ENCODE measurements at places on chromosomes 12 and 14.

DNA sequence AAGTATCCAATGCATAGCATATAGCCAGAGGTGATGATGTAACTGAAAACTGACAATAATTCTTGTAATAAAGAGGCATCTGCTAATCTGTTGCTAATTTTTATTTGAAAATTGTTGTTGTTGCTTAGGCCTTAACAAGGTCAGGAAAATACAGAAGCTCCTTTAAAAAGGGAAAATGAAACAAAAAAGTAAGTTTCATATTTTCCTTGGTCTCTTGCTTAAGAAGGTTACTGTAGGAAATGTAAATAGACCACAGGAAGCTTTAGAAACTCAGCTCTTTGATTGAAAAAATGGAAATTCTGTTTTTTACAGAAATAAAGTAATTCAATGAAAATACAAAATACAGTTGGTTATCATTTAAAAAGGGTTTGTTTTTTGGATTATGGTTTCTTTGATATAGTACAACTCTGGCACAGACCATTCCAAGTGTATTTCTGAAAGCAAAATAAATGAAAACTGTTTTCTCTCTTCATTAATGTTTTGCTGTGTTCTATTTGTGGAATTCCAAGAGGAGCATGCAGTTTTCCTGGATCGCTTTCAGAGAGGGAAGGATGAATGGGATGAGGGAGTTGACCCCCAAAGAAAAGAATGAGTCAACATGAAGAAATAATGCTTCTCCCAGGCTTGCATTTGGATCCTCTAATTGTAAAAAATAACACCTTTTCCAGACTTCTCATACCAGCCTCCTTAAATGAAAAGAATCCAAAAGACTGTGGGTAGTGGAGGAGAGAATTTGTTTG lies 398.0 kb upstream of the FAR2 start:
- DNase-seq = no peak

DNA sequence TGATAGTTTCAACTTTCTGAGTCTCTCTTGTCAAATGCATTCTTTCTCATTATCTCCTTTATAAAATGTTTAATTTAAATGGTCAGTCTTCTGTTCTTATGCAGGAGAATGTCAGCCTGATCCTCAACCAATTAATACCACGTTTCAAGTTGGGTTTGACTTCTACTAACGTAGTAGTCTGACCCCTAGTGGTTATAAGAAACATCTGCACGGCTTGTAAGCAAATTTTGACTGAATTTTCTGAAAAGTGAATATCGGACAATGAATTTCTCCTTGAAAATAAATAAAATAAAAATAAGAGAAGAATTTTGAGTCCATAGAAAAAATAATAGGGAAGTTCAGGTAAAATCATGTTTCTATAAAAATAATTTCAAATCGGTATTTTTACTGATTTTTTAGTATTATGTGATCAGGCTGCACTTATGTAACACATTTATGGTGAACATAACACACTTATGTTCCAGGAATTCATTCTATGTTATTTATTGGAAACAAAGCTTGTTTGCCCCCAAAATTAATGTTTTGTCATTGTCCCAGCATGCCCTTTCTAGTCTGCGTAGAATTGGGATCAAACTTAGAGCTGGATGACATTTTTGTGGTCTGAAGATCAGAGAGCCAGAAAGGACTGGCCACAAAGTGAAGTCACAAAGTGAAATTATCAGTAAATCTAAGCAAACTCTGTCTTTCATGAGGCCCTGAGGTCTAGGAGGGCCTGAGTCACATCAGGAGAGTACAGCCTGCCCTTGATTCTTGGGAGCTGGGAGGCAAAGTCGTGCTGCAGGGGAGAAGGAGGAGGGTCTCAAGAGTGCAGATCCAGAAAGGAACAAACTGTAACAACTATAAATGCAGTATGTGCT lies 101.2 kb upstream of the STXBP6 start:
- peak; percentile 76 for DNase-seq

- no peak for DNase-seq
Measured at GRCh38 chr12:80924437-80924836, 13.3 kb downstream of the LIN7A start.

DNA sequence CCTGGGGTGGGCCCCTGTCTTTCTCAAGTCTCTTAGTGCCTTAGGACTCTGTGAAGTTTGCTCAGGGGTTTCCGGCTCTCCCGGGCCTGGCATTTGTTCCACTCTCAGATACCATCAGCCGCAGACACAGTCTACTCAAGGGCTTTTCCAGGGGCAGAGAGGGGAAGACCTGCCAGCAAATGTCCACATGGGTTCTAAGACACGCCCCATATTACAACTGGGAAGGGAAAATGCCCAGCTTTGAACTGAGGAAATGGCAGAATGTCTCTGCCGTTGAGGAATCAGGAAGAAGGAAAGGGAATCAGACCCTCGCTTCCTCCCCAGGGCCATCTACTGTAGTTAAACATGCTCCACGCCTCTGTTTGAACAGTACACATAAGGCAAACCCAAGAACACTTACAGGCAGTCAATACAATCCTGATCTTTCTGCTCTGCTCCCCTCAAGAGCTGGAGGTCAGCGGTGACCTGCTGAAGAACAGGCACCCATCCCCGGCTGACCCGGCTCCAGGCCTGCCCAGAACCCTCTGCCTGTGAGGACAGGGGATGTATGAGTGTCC lies 7.9 kb downstream of the CCDC85C start:
- DNase-seq = no peak

DNA sequence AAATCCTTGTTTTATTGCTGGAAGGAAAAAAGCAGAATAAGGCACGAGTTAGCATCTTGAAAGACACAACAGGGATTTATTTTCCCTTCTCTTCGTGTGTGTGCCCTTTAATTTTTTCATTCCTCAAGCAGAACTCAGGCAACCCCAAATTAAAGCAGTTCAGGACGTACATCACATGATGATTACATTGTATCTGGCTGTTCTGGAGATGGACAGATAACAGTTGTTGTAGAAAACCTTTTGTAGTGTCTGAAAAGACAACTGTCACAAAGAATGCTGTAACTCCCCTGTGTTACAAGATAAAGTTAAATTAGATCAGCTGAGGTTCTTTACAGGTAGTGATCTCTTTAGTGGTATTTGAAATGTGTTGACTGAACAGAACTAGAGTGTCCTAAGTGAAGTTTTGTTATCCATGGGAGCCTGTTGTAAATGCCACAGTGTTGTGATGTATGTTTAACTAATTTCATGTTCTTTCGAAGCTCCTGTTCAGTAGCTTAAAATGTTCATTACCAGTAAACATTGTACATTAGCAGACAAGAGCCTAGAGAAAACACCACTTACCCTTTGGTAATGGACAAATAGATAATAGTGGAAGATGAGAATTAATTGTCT lies 58.5 kb downstream of the TMTC2 start:
- peak; percentile 71 for DNase-seq

DNA sequence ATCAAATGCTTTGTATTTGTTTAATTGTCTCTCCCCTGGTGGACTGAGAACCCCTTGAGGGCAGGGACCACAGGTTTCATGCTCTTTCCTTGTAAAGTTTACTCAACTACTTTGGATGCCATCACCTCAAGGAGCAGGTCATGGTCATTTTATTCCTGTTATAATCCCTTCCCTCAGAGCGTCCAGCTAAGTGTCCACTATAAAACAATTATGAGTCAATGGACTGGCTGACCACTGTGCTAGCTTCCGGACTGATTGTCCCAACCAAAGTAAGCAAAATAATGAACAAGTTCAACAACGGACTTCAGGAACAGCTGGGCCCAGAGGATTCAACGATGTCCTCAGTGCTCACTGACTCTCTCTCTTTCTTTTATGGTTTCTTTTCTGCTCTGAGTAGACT lies 18.2 kb downstream of the AK7 start:
- DNase-seq = no peak

DNA sequence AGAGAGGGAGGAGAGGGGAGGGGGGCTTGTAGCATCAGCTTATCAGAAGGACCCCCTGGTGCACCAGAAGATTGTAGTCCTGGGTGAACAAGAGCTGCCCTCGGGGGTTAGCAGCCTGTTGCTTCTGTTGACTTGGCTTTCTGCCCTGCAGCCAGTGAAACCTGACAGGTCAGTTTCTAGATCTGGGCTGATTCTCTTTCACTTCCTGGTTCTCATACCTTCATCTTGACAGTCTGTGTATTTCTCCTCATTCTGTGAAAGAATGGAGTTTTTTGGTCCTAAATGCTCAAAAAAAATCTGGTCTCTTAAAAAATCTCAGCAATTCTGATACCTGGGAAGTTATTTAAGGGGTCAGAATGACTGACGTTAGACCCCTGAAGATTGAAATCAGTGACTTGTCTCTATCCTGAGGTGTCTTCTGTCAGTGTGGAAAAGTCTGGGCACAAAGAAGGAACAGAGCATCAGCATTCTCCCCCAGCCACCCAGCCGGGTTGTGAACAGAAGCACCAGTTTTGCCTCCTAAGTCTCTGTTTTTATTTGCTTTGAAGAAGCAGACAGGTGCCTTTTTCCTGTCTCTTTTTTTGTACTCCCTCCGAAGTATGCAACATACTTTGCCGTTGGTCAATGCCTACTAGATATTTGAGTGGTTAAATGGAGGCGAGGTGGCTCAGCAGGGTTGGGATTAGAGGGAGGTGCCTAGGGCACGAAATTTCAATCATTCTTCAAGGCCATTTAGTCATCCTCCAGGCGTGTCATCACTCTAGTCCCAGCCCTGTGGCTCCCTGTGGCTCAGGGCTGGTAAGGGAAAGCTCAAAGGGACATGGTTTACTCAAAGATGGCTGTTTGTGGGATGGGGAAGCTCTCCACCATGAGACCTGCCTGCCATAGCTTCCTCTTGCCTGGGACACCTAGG lies 24.0 kb downstream of the TTC9 start:
- peak; percentile 18 for DNase-seq
